ENCODE measurements at places on chromosomes 3 and 15.

DNA sequence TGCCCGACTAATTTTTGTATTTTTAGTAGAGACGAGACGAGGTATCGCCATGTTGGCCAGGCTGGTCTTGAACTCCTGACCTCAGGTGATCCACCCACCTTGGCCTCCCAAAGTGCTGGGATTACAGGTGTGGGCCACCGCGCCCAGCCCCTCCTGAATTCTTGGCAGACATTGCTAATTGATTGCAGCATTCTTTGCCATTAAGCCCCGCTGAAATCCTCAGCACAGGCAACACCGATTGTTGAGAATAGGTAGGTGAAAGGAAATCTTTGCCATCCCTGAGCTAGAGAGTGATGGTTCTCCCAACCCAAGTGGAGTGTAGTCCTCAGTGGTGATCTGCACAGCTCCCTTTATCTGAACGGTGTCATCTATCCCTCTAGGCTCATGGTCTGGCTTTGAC is 1.6 kb downstream of the MAN2A2 start:
- no peak for DNase-seq

GRCh38 chr15:25596644-25597562 is 158.1 kb upstream of the UBE3A start:
- no peak for DNase-seq

DNA sequence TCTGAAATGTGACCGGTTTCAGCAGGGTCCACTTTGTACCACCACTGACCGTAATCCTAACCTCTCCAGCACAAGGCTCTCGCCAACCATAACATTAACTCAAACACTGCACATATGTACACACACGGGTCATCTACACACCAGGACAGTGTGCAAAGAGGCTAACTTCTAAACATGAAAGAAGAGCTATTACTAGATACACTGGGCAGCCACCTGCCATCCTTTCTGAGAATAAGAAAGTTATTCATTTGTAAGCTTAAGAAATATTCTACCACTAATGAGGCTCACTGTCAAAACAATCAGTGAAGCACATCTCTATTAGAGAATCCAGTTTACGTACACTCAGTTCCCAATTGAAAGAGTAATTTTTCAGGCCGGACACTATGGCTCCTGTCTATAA is 59.1 kb upstream of the PARL start:
- DNase-seq: no peak

GRCh38 chr15:101372149-101372577 is 77.1 kb upstream of the SNRPA1 start:
- no peak for DNase-seq

DNA sequence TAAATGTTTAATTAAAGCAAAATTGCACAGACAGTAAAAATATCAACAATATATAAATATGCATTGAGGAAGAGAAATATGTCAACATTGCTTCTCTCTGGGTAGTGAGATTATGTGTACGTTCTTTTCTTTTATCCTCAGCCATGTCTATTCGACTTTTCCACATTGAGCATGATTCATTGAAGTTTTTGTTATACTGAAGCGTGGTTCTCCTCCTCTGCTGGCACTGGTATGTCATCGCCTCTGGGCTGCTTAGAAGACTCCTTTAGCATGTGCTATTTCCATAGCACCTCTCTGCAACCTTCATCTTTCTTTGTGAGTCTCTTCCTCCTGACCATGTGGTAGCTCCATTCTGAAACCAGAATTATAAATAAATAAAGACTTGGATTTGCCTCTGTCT is 65.8 kb upstream of the AKAP13 start:
- DNase-seq: no peak

DNA sequence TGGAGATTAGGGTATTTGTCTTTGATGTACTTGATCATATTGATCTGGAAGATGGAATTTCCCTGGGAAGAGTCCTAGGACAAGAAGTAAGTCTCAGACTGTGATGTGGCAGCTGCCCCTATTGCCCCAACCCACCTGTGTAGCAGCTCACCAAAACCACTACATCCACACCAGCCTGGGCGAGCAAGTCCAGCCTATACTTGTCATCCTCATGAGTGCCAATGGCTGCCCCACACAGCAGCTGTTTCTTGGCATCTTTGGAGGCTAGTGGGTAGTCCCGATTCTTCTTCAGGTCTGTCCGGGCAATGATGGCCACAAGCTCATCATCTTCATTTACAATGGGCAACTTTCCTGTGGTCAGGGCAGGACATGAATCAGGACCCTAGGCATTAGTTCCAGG is 2.7 kb downstream of the IMPDH2 start:
- no peak for DNase-seq

DNA sequence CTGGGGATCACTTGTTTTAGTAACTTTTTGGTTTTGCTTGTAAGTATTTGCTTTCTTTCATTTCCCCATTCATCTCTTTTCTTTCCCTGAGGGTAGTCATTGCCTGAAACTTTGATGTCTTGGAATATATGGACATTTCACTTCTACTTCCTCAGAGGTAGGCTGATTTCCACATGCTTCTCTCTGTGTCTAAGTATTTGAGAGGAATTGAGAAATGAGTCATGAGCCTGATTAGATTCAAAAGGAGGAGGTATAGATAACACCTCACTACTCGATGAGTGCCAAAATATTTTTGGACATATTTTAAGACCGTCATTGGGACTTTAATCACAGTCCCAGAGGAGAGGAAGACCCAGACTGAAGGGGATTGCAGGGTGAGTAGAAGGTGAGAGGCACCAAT is 480.1 kb upstream of the SGO1 start:
- DNase-seq: no peak

DNA sequence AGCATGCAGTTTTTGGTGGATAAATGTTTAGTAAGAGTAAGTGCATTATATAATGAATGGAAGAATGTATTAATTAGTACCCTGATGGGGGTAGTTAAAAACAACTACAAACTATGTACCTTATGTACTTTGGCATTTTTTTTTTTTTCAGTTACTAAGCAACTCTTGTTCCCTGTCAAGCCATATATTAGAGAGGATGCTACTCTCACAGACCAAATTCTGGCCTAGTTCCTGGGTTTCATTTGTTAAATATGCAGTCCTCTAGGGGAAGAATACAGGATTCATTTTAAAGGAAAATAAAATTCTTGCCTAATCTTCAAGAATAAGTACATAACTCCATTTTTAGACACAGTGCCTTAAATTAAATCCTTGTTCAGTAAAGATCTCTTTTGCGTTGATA is 16.9 kb downstream of the FAM98B start:
- no peak for DNase-seq

GRCh38 chr15:67906382-67906781 is 66.5 kb upstream of the RNU6-1 start:
- no peak for DNase-seq
